T-helper 2 cell treated with Interferon-gamma antibody and Interleukin-4, amounts not matched to agents 5 μg/mL and 100 μg/mL, for 36 hours (primary cell): ENCODE measurements at places on chromosomes 12 and 14.

DNA sequence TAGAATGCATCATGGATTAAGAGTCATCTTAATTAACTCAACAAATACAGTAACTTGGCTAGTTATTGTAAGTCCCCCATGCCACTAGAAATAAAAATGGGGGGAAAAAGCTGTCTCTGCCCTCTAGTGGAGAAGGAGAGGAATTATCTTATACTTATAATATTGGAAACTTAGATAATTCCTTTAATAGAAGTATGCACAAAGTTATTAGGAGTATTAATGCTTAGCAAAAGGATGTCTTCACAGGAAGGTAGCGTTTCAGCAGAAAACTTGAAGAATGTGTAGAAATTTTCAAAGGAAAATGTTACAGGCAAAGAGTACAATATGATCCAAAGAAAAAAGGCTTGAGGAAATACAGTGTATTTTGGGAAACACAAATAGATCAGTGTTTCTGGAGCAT, 19.8 kb downstream of the OR5AU1 start:
- H3K27me3 ChIP-seq = peaks cover 5% of the 10 kb centered on the region
- DNase-seq = no peak
- H3K36me3 ChIP-seq = no peaks in the 10 kb centered on the region

- H3K4me1 ChIP-seq = no peaks in the 10 kb centered on the region
- DNase-seq = no peak
- no peak overlapping the region for H3K27ac ChIP-seq
- no peaks in the 10 kb centered on the region for H3K27me3 ChIP-seq
Measured at GRCh38 chr14:101231828-101232227, 328.3 kb upstream of the RTL1 start.

DNA sequence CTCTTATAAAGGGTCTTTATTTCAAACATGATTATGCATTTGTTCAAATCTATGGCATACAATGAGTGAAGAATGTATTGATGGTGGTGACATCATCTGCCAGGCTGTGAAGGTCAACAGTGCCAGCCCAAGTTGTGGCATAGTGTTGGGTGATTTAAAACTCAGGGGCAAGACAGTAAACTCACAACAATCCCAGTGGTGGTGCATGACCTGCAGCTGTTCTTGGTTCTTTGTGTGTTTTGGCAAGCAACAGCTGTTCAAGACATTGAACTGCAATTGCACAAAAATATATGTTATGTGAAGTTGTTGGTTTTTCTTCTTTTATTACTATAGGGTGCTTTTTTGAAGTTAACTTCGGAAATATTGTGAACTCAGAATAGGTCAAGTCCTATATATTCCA, 851.6 kb downstream of the NRXN3 start:
- DNase-seq = no peak
- no peak overlapping the region for H3K4me3 ChIP-seq
- no peaks in the 10 kb centered on the region for H3K36me3 ChIP-seq
- H3K27ac ChIP-seq = no peak overlapping the region
- no peaks in the 10 kb centered on the region for H3K4me1 ChIP-seq
- no peaks in the 10 kb centered on the region for H3K27me3 ChIP-seq

GRCh38 chr12:57456145-57456700, 1.1 kb downstream of the INHBE start:
- H3K27ac ChIP-seq = peak overlapping the region; percentile 33
- DNase-seq = no peak
- H3K4me1 ChIP-seq = peaks cover 27% of the 10 kb centered on the region
- H3K27me3 ChIP-seq = peaks cover 9% of the 10 kb centered on the region
- peak overlapping the region; percentile 72 for H3K4me3 ChIP-seq

DNA sequence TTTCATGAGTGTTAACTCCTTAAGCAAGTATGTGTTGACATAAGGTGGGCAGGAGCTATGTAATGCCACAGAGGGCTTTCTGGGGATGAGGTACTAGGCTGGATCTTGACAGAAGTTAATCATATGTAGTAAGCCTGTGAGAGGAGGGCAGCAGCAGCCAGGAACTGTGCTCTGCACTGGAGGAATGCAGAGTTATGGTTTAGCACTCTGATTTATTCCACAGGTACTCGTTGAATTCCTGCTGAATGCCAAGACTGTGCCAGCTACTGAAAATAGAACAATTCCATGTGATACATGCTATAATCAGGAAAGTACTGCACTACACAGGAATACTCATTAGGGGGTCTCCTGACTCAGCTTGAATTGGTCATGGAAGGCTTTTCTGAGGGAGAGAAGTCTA, 58.7 kb downstream of the SUSD6 start:
- peaks cover 78% of the 10 kb centered on the region for H3K4me1 ChIP-seq
- no peak overlapping the region for H3K27ac ChIP-seq
- no peaks in the 10 kb centered on the region for H3K27me3 ChIP-seq
- H3K36me3 ChIP-seq = peaks cover 33% of the 10 kb centered on the region
- DNase-seq = no peak

GRCh38 chr12:80196419-80196818, 97.1 kb downstream of the OTOGL start:
- no peak overlapping the region for H3K27ac ChIP-seq
- H3K4me3 ChIP-seq = no peak overlapping the region
- H3K4me1 ChIP-seq = no peaks in the 10 kb centered on the region
- H3K36me3 ChIP-seq = no peaks in the 10 kb centered on the region

DNA sequence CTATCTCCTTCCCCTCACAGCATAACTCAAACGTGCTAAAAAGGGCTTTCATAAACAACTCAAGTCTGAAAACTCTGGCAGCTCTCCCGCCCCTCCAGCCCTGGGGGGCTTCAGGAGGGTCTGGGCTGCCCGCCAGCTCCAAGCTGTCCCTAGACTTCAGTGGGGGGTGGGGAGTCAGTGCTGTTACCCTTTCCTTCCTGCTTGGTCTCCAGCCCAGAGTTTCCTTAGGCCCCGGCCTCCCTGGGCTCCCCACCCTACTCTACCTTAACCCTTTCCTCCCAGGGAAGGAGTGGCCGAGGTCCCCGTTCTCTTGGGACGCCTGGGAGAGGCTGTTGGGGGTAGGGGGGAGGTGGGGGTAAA, 530 bp upstream of the NYNRIN start:
- H3K4me3 ChIP-seq = no peak overlapping the region
- no peaks in the 10 kb centered on the region for H3K36me3 ChIP-seq
- no peak overlapping the region for H3K27ac ChIP-seq
- H3K27me3 ChIP-seq = peaks cover 44% of the 10 kb centered on the region
- no peak for DNase-seq

DNA sequence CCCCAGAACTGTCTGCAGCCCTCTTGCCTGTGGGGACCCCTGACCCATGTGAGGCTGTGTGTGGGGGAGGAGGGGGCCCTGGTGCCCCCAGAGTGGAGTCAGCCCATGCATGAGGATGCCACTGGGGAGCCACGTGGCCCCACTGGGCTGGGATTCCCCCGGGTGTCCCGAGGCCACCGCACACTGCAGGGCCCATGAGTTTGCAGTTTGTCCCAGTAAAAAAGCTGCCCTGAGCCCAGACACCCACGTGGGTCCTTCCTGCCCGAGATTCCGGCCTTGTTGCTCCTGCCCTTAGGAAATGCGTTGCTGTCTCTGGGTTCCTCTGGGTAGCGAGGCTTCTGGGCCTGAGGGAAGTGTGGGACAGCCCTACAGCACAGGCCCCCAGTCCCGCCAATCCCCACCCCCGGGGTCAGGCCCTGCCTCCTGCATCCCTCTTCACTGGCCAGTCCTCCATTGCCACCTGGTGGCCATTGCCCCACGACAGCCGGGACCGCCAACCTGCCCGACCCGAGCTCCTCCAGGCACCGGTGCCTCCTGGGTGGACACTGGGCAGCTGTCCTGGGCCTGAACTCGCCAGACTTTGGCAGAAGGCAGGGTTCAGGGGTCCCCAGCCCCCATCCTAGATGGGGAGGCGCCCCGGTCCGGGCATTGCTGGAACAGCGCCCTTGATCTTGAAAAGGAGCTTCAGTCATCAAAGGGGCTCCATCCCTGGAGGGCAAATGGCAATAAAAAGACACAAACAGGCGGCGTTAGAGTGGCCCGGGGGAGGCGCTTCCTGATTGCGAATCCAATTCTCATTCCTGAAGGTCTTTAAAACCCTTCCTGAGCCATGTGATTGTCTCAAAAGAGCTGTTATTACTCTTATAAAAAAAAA, 15.6 kb upstream of the C14orf180 start:
- H3K27me3 ChIP-seq = peaks cover 2% of the 10 kb centered on the region
- no peak overlapping the region for H3K27ac ChIP-seq
- H3K36me3 ChIP-seq = no peaks in the 10 kb centered on the region

DNA sequence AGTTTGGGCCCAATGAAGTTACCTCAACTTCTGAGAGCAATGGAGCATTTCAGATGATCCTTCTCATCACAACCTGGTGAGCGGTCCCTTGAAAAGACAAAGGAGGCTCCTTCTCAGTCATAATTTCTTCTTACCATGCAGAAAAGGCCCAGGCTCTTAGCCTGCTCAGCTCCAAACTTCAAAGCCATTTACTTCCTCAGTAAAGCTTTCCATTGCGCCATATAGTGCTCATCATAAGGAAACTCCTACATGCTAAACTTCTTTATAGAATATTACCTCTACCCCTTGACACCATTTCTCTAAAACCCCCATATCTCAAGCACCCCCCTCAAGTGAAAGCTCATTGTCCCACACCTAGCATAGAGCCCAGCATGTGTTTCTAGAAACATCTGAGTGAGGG, 127.1 kb downstream of the GTF2A1 start:
- H3K36me3 ChIP-seq = no peaks in the 10 kb centered on the region
- no peak overlapping the region for H3K27ac ChIP-seq
- H3K27me3 ChIP-seq = no peaks in the 10 kb centered on the region
- no peak for DNase-seq
- no peaks in the 10 kb centered on the region for H3K4me1 ChIP-seq
- H3K4me3 ChIP-seq = no peak overlapping the region

- no peak overlapping the region for H3K4me3 ChIP-seq
- peaks cover 9% of the 10 kb centered on the region for H3K27me3 ChIP-seq
- no peaks in the 10 kb centered on the region for H3K36me3 ChIP-seq
- no peak for DNase-seq
- H3K27ac ChIP-seq = no peak overlapping the region
Measured at GRCh38 chr14:54312166-54312801, 84.5 kb upstream of the CDKN3 start.

DNA sequence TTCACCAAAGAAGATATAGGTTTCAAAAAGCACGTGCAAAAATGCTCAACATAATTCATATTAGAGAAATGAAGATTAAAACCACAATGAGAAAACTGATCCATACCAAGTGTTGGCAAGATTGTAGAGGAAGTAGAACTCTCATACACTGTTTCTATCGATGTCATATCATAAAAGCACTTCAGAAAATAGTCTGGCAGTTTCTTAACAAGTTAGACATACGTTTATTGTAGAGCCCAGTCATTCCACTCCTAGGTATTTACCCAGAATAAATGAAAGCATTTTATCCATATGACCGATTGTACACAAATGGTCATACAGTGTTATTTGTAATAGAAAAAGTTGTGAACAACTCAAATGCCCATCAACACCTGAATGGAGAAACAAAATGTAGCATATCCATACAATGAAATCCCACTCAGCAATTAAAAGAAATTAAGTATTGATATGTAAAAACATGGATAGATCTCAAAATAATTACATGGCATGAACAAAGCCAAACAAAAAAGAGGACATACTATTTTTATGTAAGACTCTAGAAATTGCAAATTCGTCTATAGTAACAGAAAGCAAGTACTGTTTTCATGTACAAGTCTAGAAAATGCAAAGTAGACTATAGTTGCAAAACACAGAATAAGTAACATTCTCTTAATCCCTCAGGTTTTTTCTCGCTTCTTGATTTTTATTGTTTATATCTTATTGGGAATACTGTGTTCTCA, 41.0 kb downstream of the USP15 start:
- H3K27ac ChIP-seq = no peak overlapping the region
- H3K36me3 ChIP-seq = peaks cover 89% of the 10 kb centered on the region
- no peaks in the 10 kb centered on the region for H3K27me3 ChIP-seq
- peaks cover 36% of the 10 kb centered on the region for H3K4me1 ChIP-seq

DNA sequence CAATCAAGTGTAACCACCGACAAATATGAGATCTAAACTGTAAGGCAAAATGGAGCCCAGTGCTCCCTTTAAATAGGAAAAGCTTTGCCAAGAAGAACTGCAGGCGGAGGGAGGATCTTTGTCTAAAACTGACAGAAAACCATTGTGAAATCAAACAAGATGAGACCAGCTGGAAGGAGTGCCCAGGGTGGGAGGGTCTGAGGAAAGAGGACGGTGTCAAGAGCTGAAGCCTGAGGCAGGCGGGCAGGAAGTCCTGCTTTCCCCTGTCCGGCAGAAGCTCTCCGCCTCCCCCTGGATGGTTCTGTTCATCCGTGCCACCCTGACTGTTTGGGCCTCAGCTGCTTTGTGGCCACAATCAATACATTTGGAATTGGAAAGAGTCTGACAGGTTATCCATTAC, 37.5 kb downstream of the CDC42BPB start:
- no peak overlapping the region for H3K4me3 ChIP-seq
- no peak overlapping the region for H3K27ac ChIP-seq
- no peaks in the 10 kb centered on the region for H3K36me3 ChIP-seq

DNA sequence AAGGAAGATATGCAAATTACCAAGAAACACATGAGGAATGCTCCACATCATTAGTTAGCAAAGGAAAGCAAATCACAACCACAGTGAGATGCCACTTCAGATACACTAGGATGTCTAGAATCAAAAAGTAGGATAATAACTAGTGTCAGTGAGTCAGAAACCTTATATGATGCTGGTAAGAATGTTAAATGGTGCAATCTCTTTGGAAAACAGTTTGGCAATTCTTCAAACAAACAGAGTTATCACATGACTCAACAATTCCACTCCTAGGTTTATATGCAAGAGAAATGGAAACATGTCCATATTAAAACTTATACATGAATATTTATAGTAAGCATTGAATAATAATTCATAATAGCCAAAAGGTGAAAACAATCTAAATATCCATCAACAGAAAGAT, 220.9 kb downstream of the FOXG1 start:
- no peaks in the 10 kb centered on the region for H3K27me3 ChIP-seq
- no peaks in the 10 kb centered on the region for H3K36me3 ChIP-seq
- no peak overlapping the region for H3K4me3 ChIP-seq
- H3K27ac ChIP-seq = no peak overlapping the region

- no peaks in the 10 kb centered on the region for H3K4me1 ChIP-seq
- H3K36me3 ChIP-seq = no peaks in the 10 kb centered on the region
- no peak overlapping the region for H3K27ac ChIP-seq
Measured at GRCh38 chr14:85619851-85620250, 89.9 kb downstream of the FLRT2 start.

GRCh38 chr14:94770251-94770749, 387 bp upstream of the GSC start:
- H3K36me3 ChIP-seq = peaks cover 7% of the 10 kb centered on the region
- peak overlapping the region; percentile 50 for H3K4me3 ChIP-seq
- H3K27me3 ChIP-seq = peaks cover 89% of the 10 kb centered on the region
- DNase-seq = no peak
